ENCODE measurements at places on chromosomes 16 and 17. TPM values are rescaled to one million over a fixed set of nuclear protein-coding genes. Genes with fewer than 3 reads are reported as not detected.

The RASD1 gene
- total RNA-seq, result 5.0 TPM

The IL34 gene
- total RNA-seq, result 3.0 TPM

The MYH13 gene
- total RNA-seq, result not detected

The MYH3 gene
- 1.2 TPM for total RNA-seq

The OR1D2 gene
- total RNA-seq, result not detected

The CCT6B gene
- 3.8 TPM for total RNA-seq

The TMED6 gene
- not detected for total RNA-seq

The GJD3 gene
- not detected for total RNA-seq

The LPCAT2 gene
- total RNA-seq, result 12.3 TPM
